ENCODE measurements at places on chromosomes 4 and X.

DNA sequence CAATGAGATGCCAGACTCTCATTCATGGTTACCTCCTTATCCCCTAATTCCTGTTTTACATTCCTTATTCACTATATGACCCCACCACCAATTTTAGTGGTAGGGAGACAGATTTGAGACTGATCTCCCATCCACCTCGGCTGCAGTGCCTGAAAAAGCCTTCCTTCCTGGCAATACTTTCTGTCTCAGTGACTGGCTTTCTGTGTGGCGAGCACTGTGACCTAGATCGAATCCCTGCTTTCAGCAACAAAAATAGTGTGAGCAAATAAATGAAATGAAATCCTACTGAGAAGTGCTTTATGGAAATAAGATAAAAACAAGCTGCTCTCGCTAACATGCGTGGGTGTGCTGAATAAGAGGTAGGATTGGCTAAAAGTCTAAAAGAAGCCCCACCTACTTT is 165.3 kb downstream of the GPM6A start:
- DNase-seq: no peak

GRCh38 chrX:9586992-9587392 is 122.1 kb downstream of the TBL1X start:
- DNase-seq: no peak

DNA sequence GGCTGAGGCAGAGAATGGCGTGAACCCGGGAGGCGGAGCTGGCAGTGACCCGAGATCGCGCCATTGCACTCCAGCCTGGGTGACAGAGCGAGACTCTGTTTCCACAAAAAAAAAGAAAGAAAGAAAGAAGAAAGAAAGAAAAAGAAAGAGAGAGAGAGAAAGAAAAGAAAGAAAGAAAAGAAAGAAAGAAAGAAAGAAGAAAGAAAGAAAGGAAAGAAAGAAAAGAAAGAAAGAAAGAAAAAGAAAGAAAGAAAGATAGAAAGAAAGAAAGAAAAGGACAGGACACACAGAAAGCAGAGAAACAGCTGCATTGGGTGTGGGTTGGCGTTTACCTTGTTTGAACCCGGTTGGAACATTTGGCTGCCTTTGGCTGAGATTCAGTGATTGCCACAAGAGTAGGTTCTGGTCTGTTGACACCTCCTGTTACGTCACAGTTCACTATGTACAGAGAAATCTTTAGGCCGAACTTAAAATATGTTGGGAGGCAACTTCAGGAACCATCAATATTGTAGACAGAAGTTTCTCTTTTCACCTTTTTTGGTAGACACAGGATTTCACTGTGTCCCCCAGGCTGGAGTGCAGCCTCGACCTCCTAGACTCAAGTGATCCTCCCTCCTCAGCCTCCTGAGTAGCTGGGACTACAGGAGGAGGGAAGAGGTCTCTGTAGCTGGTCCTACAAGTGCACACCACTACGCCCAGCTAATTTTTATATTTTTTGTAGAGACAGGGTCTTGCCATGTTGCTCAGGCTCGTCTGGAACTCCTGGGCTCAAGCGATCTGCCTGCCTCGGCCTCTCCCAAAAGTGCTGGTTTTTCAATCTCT is 16.3 kb upstream of the PLCXD1 start:
- DNase-seq: no peak

DNA sequence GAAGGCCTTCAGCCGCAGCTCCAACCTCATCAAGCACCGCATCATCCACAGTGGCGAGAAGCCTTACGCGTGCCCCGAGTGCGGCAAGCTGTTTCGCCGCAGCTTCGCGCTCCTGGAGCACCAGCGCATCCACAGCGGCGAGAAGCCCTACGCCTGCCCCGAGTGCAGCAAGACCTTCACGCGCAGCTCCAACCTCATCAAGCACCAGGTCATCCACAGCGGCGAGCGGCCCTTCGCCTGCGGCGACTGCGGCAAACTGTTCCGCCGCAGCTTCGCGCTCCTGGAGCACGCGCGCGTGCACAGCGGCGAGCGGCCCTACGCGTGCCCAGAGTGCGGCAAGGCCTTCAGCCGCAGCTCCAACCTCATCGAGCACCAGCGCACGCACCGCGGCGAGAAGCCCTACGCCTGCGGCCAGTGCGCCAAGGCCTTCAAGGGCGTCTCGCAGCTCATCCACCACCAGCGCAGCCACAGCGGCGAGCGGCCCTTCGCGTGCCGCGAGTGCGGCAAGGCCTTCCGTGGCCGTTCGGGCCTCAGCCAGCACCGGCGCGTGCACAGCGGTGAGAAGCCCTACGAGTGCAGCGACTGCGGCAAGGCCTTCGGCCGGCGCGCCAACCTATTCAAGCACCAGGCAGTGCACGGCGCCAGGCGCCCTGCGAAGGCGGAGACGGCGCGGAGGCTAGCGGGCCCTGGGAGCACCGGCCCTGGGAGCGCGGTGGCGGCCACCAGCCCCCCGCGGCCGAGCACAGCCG is 9.8 kb downstream of the ZFP92 start:
- DNase-seq: no peak

GRCh38 chr4:8928074-8928473 is 56.4 kb upstream of the HMX1 start:
- peak; percentile 55 for DNase-seq

DNA sequence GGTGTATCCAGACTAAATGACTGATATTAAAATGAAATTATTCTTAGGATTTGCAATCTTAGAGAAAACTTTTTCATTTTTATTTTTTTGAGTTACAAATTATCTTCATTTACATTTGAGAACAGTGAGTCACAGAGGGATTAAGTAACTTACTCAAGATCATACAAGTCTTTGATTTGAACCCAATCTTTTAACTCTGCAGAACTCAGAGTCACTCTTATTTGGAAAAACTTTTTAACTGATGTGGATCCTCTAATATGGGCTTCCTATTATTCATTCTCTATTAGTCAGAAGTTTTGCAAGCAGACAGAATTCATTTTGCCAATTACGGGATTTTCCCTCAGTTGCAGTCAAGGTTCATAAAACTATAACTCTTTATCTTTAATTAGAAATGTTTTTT is 20.1 kb downstream of the HPRT1 start:
- DNase-seq: no peak

DNA sequence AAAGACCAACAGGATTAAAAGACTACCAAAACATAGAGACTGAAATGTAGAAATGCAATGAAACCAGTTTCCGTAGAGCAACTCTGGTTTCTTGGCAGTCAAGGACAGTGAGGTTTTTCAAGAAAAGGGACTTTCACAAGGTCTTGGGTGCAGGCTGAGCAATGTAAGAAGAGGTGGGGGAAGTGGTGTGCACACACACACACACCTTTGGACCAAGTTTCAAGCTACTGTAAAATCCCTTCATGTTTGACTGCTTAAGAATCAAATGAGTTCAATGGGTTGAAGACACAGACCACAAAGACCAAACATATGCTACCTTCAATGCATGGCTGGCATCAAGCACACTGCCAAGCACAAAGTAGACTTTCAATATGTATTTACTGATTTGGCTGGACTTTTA is 17.8 kb upstream of the MCF2 start:
- DNase-seq: no peak

DNA sequence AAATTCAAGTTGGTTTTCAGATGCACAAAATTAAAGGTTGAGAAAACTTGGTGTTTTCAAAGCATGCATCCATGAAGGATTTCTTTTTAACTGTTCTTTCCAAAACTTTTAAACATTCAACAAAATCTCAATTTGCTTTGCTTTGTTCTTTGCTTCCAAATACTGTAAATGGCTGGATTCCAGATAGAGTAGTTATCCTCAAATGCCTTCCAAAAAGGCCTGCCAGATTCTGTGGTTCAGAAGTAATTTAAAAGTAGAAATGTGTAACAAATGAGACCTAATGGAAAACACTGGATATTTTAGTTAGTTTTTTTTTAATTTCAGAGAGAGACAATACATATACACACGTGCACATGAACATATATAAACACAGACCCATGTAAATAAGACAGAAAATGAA is 97.3 kb downstream of the NR3C2 start:
- no peak for DNase-seq

DNA sequence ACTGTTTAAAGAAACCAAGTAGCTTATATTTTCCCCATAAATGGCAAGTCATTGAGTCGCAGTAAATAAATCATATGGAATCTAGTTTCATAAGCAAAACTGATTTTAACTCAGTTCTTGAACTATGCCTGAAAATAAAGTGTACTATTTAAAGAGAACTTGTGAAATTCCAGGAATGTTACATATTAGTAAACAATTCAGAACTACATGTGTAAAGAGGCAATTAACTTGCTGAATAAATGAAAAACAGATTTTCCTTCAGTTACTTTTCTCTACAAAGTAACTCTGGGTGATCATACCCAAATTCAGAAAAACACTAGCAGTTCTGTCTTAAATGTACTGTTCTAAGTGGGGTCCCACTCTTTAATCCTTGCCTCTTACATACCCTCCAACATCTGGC is 236.1 kb upstream of the EDNRA start:
- no peak for DNase-seq

GRCh38 chrX:105266456-105266855 is 46.0 kb upstream of the TEX13A start:
- DNase-seq: no peak

DNA sequence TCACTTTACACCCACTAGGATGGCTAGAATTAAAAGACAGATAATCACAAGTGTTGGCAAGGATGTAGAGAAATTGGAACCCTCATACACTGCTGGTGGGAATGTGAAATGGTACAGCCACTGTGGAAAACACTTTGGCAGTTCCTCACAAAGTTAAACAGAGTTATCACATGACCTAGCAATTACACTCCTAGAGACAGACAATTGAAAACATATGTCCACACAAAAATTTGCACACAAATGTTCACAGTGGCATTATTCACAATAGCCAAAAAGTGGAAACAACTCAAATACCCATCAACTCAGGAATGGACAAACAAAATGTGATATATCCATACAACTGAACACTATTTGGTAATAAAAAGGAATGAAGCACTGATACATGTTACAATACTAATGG is 5.7 kb downstream of the ZNF280C start:
- DNase-seq: no peak

DNA sequence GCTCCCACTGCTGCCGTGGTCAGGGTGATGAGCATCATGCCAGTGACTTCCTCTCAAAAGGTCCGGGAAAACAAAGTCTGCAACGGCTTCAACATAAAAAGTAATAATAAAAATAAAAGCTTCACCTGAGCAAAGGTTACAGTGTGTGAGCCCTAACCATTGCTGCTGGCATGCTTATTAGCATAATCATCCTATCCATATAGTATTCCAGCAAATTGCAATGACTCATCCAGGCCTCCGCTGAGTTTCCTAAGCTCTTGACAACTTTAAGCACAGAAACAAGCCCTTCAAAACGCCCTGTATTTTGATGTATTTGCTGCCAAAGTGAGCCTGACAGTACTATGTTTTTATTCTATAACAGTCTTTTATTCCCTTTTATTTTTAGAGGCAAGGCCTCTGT is 100.5 kb downstream of the AASDH start:
- no peak for DNase-seq

DNA sequence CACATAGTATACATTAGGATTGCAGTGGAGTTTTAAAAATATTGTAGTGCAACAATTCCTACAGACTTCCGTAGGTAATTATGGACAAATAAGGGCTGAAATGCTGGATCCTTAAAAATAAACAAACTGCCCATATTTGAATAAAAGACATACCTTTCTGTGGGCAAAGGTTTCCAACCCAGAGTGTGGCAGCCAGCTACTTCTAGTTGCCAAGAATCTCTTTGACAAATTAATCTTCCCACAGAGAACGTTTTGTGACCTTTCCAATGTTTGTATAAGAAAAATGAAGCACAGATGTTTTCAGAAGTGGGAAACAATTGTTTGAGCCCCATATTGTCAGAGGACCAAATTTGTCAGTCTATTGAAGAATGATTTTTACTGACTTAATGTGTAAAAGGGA is 21.1 kb downstream of the GRPR start:
- no peak for DNase-seq
